NCI-H460 (cell line): ENCODE measurements at places on chromosomes 6 and 20. TPM values are rescaled to one million over a fixed set of nuclear protein-coding genes. Genes with fewer than 3 reads are reported as not detected.

LY6G6C gene
- not detected in 2 replicates for total RNA-seq

SERINC1 gene
- total RNA-seq = 80.1 and 94.1 TPM in 2 replicates

GJA1 gene
- 31.8 and 34.1 TPM in 2 replicates for total RNA-seq

ALDH8A1 gene
- total RNA-seq = 0.20 TPM in 1 of 2 replicates, not detected in the other

DNA sequence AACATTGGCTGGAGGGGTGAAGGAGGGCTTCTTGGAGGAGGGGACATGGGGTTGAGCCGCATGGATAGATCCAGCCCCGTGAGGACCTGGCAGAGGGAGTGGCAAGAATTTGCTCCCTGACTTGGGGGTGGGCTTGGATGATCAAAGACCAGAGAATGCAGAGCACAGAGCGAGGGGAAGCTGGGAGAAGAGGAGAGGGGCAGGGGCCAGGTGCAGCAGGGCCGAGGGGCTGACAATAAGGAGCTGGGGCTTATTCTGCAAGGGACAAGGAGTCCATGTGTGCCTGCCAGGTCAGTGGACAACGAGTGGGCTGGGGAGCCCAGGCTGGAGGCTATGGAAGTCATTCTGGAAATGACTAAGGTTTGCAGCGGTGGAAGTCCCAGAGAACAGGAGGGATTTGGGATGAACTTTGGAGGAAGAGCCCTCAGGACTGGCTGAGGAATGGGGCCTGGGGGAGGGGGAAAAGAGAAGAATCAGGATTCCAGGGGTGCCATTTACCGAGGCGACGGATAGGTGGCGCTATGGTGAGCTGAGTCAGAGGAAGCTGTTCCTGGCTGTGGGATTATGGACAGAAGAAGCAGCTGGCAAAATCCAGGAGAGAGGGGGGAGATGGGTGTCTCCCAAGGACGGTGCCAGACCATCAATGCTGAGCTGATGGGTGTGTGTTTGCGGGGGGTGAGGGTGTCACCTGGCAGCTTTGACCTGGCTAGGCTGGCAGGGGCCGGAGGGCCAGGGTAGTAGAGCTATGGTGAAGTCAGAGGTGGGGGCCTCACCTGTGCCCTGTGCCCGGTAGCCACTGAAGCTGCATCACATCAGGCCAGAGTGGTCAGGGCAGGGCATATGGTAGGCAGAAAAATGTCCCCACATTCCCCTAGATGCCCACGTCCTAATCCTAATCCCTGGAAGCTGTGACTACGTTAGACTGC, 7.8 kb downstream of the KCNG1 start:
- peak; percentile 59 for DNase-seq

DNA sequence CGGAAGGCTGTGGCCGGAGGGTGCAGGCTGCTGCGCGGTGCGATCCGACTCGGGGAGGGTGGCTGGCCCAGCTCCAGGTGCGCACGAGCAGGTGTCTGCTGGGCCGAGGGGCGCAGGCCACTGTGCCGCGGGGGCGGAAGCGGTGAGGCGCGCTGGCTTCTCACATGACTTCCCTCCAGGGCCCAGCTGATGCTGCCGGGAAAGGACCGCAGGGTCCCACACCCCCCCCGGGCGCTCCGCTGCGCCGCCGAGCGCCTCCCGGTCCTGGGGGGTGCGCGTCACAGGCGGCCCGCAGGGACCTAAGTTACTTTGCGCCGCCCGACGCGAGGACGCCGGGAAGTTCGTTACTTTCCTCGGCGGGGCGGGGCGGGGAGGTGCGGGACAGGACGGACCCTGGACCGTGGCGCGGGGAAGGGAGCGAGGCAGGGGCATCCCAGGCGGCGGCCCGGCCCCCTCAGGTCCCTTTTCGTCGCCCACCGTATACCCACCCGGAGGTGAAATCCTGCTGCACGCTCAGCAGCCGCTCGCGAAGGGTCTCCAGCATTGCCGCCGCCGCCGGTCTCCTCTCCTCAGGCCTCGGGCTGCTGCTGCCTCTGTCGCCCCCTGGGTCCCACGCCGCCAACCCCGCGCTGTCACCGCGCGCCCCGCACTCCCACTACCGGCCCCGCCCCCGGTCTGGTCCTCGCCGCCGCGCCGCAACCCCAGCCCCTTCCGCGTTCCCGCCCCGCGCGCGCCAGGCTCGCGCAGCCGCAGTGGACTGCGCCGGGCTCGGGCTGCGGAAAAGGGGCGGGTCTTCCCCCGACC, at the start of gene DTNBP1:
Gene DTNBP1, minus strand, starts transcription at position 703 of the 804 bp plus-strand sequence. Its CDS starts 159 bp downstream, at position 544.
- peak; percentile 44 for DNase-seq

DNA sequence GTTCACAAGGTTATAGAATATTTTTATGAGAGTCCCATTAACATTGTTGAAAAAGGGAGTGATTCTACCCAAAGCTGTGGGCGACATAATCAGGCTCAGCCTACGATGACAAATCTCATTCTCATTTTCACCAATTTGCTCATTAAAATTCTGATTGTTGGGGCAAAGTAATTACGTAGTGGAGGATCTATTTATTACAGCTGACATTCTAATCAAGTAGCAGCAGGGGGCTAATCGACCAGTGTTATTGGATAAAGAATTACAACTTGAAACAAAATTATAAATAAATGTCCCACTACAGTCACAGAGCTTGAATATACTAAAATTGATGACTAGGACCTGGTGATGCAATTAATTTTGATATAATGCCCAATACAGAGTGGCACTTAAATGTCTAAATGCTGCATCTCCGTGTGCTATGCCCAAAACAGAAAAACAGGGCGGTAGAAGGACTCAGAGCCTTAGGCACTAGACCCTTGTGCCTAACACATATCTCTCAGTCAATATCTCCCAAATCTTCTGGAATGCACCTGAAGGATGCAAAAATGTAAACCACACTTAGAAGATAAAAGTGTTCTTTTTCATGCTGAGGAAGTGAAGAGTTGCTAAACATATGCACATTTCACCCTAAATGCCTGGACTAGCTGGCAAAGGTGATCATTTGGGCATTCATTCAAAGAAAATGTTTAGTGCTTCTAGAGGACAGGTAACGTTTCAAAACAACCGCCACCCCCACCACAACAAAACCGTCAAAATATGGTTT, 88.3 kb downstream of the CD24 start:
- no peak for DNase-seq

- DNase-seq = no peak
These were observed 2.5 kb upstream of the BPIFA1 start for GRCh38 chr20:33233129-33233774.

DNA sequence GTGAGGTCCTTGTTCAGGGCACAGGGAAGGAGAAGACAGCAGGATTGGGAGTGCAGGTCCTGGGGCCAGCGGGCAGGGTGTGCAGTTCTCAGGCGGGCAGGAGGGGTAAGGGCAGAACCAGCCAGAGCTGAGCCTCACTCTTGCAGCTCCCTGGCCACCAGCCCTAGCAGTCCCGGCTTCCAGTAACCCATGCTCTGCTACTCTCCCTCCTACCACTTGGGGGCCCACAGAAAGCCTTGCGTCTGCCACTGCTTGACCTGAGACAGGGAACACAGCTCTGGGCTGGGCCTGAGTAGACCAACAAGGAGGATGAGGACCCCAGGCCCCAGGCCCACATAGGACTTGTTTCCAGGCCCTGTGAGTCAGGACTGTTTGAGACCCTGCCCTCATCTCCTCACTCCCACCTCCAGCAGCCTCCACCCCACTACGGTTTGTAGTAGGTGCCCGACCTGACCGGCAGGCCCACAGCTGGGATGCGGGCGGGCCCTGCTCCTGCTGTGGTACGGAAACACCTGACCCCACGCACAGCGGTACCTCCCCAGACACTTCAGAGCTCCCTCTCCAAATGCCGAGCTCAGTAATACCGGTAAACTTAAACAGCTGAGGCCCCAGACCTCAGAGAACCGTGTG, 39.2 kb downstream of the KCNK5 start:
- no peak for DNase-seq

DNA sequence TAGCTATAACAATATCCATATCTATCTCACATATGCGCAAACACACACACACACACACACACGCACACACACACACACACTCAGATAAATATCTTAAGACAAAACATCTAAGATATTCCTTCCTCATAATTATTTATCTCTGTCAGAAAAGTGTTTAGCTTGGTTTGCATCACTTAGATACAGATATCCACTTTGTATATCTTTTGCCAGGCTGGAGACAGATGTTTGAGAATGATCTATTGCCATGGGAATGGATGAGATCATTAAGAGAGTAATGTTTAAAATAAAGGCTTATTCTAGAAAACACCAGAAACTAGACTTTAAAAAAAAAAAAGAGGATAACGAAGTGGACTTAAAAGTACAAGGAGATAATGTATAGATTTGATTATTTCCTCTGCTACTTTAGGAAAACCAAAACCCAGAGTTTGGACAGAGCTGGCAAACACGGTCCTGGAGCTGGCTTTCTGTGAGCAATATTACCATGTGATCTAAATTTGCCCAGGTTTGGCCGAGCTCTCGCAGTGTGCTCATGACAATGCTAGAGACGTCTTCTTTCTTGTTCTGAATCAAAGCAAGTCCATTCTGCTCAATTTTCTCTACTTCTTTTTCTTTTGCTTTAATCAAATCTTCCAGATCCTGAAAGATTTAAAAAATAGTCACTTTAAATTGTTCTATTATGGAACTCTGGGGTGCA, 411.8 kb downstream of the SYNE1 start:
- no peak for DNase-seq

DNA sequence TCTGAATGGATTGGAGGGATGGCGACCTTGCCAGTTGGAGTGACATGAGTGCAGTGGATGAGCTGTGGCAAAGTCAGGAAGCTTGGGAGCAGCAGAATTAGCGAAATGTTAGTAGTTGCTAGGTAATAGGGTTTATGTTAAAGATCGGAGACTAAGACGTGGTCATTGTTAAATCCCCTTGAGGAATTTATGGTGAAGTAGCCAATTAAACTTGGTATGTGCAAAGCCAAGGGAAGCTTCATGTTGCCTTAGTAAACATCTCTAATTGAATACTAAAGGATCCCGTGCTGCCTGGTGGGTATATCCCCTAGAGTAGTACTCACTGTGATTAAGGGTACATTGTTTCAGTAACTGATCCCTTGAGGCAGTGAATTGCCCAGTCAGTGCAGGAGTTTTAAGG, 106.0 kb downstream of the PRIM2 start:
- no peak for DNase-seq

DNA sequence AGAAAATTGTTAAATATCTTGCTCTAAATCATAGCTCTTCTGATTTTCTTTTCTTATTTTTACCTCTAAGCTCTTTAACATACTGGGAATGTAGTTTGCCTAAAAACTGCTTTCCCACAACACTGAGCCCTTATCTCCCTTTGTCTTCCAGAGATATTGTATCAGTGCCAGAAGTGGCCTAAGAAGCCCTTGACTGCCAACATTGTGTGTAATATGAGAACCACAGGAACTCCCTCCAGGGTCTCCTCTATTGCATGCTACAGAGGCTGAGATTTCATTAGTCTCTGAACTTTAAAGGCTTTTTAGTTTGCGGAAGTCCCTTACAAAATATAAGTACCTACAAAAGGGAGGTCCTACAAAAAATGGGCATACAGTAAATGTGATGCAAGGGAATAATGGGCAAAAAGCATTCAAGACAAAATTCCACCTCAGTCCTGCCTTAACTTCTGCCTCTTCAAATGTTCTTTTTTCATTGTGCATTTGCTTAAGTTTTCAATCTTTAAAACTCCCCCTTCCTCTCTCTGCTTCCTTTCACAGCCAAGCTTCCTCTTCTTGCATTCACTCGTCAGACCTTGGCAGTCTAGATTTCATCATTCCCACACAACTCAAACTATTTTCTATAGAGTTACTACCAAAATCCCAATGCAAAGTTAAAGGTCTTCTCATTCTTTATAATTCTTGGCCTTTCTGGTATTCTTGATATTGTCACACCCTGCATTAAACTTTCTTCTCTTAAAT, 76.5 kb downstream of the ADGRG6 start:
- DNase-seq = peak; percentile 52

DNA sequence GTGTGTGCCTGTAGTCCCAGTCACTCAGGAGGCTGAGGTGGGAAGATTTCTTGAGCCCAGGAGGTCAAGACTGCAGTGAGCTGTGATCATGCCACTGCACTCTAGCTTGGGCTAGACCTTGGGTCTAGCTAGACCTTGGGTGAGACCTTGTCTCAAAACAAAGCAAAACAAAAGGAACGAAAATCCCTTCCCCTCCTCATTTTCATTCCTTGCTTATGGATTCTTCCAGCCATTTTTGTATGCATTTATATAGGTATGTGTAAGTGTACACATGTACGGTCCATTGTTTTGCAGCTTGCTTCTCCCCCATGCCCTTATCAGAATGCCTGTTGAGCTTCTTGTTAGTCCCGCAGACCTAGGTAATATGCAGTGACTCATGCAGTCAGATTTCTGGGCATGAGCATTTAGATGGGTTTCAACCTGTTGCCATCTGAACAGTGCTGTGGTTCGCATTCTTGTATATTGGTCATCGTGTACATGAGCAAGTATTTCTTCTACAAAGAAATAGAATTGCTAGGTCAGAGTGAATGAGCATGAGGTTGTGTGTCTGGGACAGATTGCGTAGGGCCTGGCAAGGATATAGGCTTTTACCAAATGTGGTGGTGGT, 73.2 kb downstream of the ATRN start:
- no peak for DNase-seq

DNA sequence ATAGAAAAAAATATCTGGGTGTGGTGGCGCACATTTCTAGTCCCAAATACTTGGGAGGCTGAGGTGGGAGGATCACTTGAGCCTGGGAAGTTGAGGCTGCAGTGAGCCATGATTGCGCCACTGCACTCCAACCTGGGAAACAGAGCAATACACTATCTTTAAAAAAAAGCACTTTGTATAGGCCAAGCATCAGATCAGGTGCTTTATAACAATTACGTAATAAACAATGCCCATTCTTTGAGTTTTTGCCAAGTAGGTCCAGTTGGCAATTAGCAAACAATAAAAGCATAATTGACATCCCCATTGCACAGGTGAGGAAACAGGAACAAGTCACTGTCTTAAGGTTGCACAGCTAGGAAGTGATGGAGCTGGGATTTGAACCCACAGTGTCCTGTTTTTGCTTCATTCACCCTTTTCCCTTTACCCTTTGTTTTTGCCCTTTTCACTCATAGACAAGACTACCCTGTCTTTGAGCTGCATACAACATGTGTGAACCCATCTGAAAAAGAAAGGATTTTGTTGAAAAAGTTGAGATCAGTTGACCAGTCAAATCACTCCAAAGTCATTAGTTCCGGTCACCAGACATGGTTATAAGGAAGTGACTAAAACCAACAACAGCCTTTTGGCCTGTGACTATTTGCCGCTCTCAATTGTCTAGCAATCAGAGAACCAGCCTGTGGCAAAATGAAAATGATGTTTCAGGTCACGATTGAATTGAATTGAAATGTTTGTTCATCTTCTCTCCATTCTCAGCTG, 303.6 kb downstream of the TFAP2C start:
- DNase-seq = no peak

- DNase-seq = no peak
These were observed 30.5 kb upstream of the AKAP12 start for GRCh38 chr6:151209071-151209831.

DNA sequence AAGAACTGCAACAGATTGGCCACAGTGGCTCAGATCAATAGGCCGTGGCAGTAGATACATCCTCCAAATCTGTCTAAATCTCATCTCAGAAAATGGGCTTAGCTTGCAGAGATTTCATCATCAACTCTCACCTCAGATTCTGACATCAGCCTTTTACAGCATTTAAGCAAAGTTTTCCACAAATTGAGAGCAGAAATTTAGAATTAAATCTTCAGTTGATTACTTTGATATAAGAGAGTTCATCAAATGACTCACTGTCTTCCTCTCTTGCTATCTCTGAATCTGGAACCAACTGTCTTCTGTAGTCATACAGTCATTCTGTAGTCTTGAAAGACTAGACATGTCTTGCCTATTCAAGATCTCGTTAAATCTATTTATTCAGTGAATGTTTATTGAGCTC, 45.2 kb upstream of the CTAGE9 start:
- no peak for DNase-seq
